ENCODE measurements at places on chromosomes 6 and 20.

DNA sequence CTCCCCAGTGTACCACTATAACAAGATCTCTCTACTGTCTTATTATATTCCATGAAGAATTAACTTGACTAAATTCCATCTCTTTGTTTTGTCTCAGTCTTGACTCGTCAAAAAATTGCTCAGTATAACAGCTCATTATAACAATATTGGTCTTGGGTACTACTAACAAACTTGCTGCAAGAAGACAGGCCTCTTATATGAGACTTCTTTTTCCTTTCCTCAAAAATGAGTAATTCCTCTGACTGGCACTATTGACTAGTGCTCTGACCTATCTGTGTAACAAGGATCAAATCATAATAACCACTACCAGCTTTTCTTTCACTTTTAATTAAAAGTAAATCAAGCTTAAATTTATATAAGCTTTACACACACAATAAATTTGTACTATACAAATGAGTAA lies 91.3 kb upstream of the THEMIS start:
- no peak for DNase-seq

GRCh38 chr6:70107852-70108629 lies 194.8 kb downstream of the COL9A1 start:
- DNase-seq: peak; percentile 40

- no peak for DNase-seq
Observed at GRCh38 chr6:23176471-23176870, 607.1 kb downstream of the HDGFL1 start.

DNA sequence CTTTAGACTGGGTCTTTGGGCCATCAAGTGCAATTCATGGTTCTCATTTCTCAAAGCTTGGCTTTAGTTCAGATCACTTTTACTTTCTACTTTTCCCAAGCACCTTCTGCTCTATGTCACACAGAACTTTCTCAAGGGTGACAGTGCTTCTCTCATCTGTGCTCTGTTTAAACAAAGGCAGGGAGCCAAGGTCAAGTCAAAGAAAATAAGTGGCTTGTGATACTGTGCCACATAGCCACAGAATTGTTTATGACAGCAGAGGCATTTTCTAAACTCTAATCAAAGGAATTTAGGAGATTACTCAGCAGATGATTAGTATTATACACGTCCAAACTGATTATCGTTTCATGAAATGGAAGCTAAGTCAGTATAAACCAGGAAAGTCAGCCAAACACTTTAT lies 348.0 kb downstream of the HDGFL1 start:
- peak; percentile 20 for DNase-seq

GRCh38 chr20:45857114-45857881 lies at the start of the genes ACOT8 and ZSWIM3:
Gene ACOT8 (minus strand): TSS chr20:45857392. CDS start chr20:45857315, 77 bp downstream.
Gene ZSWIM3 (plus strand): TSS chr20:45857614. CDS start chr20:45857826, 212 bp downstream.
- peak; percentile 100 for DNase-seq

- DNase-seq: no peak
Observed at GRCh38 chr20:42341654-42342053, 723.5 kb upstream of the CHD6 start.

- no peak for DNase-seq
Observed at GRCh38 chr6:136959471-136959891, 37.4 kb downstream of the SLC35D3 start.

GRCh38 chr6:158848490-158848895 lies 29.3 kb upstream of the EZR start:
- DNase-seq: no peak

- DNase-seq: no peak
Observed at GRCh38 chr20:24604966-24605665, 135.7 kb downstream of the SYNDIG1 start.

DNA sequence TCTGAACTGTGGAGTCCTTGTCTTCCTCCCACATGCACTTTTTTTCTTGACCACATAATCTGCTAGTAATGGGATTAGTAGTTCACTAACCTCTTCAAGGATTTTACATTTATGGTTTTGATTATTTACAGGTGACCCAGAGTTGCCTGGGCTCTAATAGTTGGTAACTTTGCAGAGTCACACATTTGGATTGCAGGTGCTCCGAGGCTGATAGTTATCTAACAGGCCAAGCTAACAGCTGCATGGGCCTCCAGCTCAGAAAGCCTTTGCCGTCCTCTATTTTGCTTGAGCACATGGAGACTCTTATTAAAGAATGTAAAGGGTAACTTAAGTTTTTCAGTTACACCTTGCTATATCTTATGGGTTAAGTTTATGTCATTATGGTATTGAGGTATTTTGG lies 95.4 kb downstream of the ANKS1A start:
- no peak for DNase-seq

GRCh38 chr6:165776691-165777090 lies 113.7 kb upstream of the PDE10A start:
- DNase-seq: no peak

DNA sequence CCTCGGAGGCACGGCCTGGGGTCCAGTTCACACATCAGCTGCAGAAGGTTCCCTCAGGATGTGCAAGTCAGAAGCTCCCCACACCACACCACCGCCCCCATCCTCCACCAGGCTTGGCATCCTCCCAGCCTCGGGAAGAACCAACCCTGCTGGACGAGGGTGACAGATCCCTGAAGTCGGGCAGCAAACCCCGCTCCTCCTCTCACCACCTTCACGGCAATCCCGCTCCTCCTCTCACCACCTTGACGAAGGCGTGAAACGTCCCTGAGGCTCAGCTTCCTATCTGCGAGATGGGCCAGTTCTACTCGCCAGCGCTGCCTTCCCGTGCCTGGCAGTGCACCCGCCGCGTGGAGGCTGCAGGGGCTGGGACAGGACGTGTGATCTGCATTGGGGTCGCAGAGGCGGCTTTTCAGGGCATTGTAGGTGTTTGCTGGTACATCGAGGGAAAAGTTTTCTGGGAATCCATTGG lies 327.0 kb downstream of the TAF4 start:
- DNase-seq: no peak

DNA sequence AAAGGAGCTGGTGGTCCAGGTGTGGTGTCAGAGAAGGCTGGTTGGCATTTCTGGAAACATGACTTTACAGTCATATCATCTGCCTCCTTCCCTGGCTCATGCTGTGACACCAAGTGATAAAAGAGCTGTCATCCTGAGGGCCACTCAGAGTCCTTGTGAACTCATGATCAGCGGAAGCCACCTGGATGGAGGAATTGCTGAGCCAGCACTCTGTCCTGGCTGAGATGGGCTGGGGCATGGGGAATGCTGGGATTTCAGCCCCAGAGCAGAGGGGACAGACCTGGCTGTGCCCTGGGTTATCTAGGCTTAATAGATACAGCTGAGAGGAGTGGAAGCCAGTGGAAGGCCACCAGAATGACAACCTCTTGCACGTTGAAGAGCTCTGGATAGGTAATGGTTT lies 214.3 kb downstream of the DHX35 start:
- DNase-seq: no peak

GRCh38 chr6:113357041-113357440 lies 500.1 kb upstream of the MARCKS start:
- no peak for DNase-seq

- no peak for DNase-seq
Observed at GRCh38 chr6:50853939-50854338, 35.3 kb downstream of the TFAP2B start.

DNA sequence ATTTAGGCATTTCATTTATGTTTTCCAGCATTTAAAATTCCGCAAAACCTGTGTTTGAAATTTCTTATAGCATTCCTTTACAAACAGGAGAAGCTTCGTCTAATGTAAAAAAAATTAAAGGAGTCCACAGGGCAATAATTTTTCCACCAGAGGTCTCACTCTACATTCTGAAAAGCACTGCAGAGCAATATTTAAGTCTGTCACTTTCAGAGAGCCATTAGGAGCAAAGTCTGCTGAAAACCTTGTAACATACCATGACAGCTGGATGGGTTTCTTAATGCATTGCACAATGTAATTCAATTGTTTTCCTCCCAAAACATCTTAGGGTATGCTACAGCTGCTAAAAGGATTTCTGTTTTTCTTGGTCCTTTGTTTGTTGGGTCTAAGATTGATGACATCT lies 18.0 kb downstream of the BAG2 start:
- DNase-seq: peak; percentile 49

DNA sequence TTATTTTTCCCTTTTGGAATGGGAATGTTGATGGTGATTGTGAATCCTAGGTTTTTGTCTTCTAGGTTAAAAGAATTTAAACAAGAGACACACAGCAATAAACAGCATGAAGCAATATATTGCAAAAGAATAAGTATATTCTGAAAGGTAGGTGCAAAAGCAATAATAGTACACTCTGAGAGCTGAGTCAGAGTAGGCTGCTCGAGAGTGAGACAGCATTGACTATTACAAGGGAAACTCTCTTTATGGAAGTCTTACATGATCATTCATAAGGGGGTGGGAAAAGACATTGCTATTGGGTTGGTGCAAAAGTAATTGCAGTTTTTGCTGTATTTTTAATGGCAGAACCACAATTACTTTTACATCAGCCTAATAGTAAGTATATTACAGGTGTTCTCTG lies 25.0 kb downstream of the FBXO5 start:
- DNase-seq: no peak

DNA sequence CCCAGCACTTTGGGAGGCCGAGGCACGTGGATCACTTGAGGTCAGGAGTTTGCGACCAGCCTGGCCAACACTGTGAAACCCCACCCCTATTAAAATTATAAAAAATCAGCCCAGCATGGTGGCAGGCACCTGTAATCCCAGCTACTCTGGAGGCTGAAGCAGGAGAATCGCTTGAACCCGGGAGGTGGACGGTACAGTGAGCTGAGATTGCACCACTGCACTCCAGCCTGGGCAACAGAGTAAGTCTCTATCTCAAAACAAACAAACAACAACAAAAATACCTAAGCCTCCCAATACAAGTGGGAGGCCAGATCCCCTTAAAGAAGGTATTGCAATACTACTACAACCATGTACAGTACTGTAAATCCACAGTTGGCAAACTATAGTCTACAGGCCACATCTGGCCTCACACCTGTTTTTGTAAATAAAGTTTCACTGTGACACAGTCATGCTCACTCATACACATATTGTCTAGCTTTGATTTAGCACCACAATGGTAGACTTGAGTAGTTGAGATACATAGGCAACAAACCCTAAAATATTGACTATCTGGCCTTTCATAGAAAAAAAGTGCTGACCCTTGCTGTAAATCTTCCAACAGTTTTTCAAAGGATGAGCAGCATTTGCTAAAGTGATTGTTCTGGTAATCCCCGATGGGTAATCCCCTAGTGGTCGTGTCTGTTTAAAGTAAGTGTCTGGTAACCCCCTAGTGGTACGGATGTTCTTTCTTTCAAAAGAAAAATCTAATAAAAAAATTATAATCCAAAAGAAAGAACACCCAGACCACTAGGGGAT lies 202.0 kb downstream of the RNGTT start:
- DNase-seq: no peak

DNA sequence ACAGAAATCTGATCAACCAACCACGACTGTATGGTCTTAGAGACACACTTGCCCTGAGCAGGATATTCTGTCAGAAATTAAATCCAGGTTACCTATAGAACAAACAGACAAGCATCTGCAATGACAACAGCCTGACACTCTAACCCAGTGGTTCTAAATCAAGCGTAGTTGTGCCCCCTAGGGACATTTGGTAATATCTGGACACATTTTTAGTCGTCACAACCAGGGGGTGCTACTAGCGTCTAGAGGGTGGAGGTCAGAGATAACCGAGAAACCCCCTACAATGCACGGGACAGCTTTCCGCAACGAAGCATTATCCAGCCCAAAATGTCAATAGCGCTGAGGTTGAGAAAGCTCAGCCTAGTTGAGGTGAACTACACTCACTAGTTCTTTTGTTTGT lies 32.3 kb downstream of the ID4 start:
- DNase-seq: peak; percentile 15

DNA sequence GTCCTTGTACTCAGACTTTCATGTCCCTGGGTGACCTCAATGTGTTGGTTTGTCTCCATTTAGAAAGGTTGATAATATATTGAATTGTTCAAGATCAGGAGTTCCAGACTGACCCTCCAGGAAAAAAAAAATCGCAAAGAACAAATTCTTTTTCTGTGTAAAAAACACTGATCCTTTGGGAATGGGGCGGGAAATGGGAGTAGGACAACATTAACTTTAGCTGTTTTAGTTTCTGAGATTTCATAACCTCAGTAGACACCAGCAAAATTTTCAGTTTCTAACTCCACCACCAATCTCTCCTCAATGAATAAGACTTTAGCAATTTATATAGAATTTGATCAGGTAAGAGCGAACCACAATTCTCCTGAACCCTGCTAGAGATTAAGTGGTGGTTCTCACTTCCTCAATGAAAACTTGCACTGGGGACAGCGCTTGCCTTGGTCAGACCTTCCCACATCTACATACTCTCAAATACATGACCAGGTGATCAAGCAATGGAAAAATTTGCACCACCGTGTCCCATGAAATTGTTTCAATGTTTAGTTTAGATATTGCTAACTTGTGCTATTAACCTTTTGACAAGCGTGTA lies 231.2 kb upstream of the PLN start:
- DNase-seq: no peak

GRCh38 chr6:81838724-81839426 lies 86.4 kb upstream of the TENT5A start:
- DNase-seq: peak; percentile 24

DNA sequence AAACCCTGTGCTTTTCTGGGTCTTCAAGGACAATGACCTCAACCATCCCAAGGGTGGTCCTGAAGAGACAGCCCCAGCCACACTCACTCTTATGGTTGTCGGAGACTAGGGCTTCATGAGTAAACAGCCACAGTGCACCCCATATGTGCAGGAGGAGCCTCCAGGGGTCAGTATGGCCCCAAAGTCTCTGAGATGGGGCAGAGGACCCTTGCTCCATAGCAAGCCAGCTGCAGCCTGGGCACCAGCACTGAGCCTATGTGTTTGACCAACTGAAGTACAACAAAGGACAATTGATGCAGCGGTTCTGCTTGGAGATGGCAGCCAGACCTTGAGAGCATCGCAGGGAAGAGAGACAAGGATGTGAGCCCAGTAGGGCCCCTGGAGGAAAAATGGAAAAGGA lies 112.2 kb downstream of the LRFN2 start:
- DNase-seq: no peak

DNA sequence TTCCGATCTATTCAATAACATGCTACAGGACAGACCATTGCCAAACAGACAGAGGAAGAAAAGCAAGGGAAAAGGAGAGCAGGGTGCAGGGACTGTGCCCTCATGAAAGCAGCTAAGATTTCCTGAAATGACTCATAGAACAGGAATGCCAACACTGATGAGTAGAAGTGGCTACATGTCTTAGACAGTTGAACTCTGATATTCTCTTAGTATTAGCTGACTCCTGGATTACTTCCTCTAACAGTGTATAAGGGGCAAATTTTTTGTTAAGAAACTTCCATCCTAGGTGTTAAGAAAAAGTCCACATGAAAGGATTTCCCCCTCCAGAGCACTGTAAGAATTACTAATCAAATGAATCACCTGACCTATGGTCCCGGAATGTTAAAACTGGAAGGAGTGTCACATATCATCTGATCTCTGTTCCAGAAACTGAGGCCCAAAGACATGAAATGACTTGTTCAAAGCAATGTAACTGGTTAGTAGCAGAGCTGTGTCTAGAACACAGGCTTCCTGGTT lies 224.9 kb downstream of the IBTK start:
- DNase-seq: peak; percentile 95

DNA sequence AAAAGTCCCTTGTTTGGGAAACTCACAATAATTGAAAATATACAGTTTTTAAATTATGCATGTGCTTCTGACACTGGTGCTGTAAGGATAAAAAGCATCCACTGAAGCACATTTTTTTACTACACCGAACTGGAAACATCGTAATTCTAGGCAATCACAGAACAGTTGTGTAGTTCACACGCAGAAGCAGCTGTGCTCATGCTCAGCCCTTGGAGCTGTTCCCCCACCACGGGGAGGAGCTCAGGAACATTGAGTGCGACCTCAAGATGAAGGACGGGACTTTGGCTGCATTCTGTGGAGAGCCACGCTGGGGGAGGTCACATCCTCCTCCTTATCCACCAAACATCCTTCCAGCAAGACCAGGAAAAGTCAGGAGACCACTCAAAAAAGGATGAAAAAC lies 466.3 kb upstream of the CDH4 start:
- DNase-seq: no peak

Measured in M059J (cell line).